ENCODE measurements at places on chromosomes 2 and 18. TPM values are rescaled to one million over a fixed set of nuclear protein-coding genes. Genes with fewer than 3 reads are reported as not detected.

Gene MYO5B
- 1.5 TPM for polyA plus RNA-seq

Gene ATP6V1C2
- 1.1 TPM for polyA plus RNA-seq

Gene REG3G
- polyA plus RNA-seq = not detected

Gene CHRND
- not detected for polyA plus RNA-seq

Gene CPS1
- polyA plus RNA-seq = 0.49 TPM

GRCh38 chr2:159600752-159601151 lies 15.6 kb downstream of the BAZ2B start:
- H3K36me3 ChIP-seq = no peaks in the 10 kb centered on the region
- no peak for DNase-seq
- no peaks in the 10 kb centered on the region for H3K4me1 ChIP-seq
- H3K27ac ChIP-seq = no peak overlapping the region

DNA sequence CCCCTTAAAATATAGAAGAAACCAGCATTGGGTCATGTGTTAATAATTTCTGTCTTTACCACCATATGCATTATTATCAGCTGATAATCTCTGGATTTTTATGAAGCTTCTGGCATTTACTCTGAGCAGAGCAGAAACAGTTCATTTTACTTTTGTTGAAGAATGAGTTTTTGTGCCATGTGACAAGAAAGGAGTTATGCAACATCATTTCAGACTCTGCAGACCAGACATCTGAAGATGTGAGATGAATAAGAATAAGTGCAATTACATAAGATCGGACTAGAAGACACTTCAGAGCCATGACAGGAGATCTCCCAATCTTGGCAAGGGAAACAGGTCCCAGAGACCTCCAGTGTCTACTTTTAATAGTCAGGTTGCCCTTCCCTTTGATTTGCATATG lies 869.4 kb upstream of the VRK2 start:
- no peak overlapping the region for H3K27ac ChIP-seq
- no peaks in the 10 kb centered on the region for H3K4me1 ChIP-seq
- H3K27me3 ChIP-seq = no peaks in the 10 kb centered on the region
- H3K4me3 ChIP-seq = no peak overlapping the region
- DNase-seq = no peak

DNA sequence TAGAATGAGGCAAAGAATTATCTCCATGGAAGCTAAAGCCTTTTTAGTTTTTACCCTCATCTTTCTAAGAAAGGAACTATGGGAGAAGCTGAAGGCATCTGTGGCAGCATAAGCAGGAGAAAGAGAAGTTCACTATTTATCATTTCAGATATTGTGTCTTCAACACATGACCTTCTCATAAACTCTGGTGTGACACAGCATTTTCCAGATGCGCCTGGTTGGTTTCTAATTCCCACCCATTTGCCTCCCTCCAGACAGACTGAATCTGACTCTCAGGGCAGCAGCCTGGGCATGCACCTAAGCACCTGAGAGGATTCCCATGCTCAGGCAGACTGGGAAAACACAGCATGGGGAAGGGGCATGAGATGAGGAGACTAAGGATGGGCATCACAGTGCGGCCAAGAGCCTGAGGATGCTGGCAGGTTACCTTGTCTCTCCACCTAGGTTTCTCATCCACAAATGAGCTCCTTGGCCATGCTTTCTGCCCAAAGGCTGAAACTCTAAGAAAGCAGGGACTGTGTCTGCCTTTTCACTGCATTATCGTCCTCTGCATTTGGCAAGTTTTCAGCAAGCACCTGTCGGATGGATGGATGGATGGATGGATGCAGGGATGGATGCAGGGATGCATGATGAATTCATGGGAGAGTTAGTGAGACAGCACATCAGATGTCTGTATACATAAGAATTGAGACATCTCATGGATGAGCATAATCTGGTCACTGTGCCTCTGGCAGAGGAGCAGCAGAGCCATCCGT lies 28.8 kb upstream of the SULT1C4 start:
- DNase-seq = no peak
- no peaks in the 10 kb centered on the region for H3K36me3 ChIP-seq
- no peaks in the 10 kb centered on the region for H3K27me3 ChIP-seq
- no peak overlapping the region for H3K27ac ChIP-seq
- H3K4me1 ChIP-seq = no peaks in the 10 kb centered on the region
- H3K4me3 ChIP-seq = no peak overlapping the region

- no peaks in the 10 kb centered on the region for H3K4me1 ChIP-seq
- DNase-seq = no peak
- no peaks in the 10 kb centered on the region for H3K36me3 ChIP-seq
- H3K27ac ChIP-seq = no peak overlapping the region
- H3K4me3 ChIP-seq = no peak overlapping the region
These were observed 233.4 kb downstream of the NDUFA10 start for GRCh38 chr2:239791526-239792404.

DNA sequence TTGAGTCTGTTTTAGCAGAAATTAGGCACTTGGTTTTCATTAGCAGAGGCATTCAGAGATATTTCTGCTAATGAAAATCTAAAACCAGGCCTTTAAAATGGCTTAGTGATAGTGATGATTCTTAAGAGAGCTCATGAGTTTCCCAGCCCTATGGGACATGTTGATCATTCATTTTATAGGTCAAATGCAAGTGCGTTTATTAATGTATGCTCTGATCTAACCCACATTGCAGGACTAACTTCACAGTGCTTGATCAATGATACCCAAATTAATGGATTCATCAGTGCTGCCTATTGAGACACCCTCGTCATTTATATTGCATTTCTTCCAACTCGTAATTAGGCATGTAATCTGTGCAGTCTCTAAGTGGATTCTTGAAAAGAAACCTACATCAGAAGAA lies 54.7 kb upstream of the ETAA1 start:
- no peaks in the 10 kb centered on the region for H3K36me3 ChIP-seq
- no peak overlapping the region for H3K27ac ChIP-seq
- no peaks in the 10 kb centered on the region for H3K27me3 ChIP-seq
- no peak overlapping the region for H3K4me3 ChIP-seq
- no peaks in the 10 kb centered on the region for H3K4me1 ChIP-seq
- DNase-seq = no peak

DNA sequence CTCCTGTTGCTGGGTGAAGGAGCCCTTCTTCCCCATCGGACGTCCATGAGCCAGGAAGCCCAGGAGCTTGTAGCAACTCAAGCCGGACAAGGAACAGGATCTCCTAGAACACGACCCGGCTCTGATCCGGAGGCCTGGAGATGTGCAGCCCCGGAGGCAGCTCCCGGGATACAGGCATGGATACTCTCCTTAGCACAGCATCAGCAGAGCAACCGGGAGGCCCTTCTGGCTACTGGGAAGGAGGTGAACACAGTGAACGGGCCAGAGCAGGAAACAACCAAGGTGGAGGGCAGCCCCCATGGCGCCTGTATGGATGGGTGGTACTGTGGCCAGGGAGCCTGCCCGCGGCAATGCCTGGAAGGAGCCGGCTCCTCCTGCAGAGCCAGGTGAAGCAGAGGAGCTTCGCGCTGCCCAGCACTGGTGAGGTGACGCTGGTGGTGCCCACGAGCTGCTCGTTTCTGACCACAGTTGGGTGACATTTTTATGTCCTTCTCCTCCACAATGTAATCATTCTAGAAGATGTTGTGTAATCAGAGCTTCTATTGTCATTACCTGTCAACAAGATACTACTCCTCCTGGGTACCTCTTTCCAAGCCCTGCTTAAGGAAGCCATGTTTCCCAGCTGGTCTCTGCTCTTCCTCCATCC lies 94.3 kb downstream of the TWIST2 start:
- DNase-seq = no peak
- H3K27me3 ChIP-seq = no peaks in the 10 kb centered on the region
- H3K36me3 ChIP-seq = no peaks in the 10 kb centered on the region
- H3K27ac ChIP-seq = no peak overlapping the region
- H3K4me1 ChIP-seq = no peaks in the 10 kb centered on the region
- no peak overlapping the region for H3K4me3 ChIP-seq

DNA sequence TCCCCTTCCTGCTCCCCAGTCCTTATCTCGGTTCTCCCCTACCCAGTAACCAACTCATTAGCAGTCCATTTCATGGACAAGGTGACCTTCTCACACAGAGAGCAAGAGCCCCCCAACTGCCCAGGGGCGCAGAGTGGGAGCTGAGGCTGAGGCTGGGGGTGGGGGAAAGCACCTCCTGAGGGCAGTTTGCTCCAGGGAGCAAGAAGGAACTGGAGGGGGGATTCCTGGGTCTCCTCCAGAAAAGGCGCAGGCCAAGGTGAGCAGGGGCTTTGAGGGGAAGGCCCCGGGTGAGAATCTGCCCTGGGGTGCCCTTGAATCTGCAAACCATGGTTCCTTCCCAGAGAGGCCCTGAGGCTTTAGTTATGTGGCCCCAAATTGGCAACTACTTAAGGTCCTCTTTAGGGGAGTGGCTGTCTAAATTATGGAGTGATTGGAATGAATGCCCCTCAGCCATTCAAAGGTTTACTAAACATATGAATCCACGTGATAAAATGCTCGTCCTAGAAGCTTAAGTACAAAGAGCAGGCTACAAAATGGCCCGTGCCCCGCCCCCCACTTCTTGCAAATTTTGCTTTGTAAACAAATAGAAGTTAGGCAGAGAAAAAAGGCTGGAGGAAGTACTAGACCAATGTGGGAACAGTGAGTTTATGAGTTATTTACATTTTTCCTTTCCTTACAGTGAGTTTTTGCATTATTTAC lies 123.5 kb upstream of the HS6ST1 start:
- H3K4me1 ChIP-seq = no peaks in the 10 kb centered on the region
- no peak for DNase-seq
- no peaks in the 10 kb centered on the region for H3K36me3 ChIP-seq
- H3K4me3 ChIP-seq = no peak overlapping the region
- H3K27ac ChIP-seq = no peak overlapping the region

DNA sequence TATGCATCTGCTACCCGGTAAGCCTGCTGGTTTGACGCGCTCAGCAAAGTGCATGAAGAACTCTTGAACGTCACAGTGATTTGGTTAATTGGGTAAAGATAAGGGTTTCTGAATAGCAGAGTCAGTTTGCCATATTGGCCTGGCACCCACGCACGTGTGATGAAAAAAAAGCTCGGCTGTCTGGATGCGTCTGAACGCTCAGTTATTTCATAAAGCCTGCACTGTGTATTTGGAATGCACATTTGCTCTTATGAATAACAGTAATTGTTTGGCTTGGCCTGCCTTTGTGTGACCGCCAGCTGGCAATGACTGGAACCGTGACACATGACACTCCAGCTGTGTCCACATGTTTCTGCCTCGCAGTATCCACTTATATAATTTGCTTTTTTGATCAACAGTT lies 129.2 kb upstream of the MEIS1 start:
- no peaks in the 10 kb centered on the region for H3K4me1 ChIP-seq
- H3K27ac ChIP-seq = no peak overlapping the region
- no peak overlapping the region for H3K4me3 ChIP-seq
- no peak for DNase-seq
- no peaks in the 10 kb centered on the region for H3K27me3 ChIP-seq
- H3K36me3 ChIP-seq = no peaks in the 10 kb centered on the region

- H3K27me3 ChIP-seq = no peaks in the 10 kb centered on the region
- H3K27ac ChIP-seq = no peak overlapping the region
- DNase-seq = no peak
- no peak overlapping the region for H3K4me3 ChIP-seq
- no peaks in the 10 kb centered on the region for H3K36me3 ChIP-seq
These were observed 261.0 kb upstream of the SIX3 start for GRCh38 chr2:44680424-44680971.

- no peaks in the 10 kb centered on the region for H3K36me3 ChIP-seq
- no peak for DNase-seq
- H3K27ac ChIP-seq = no peak overlapping the region
- no peaks in the 10 kb centered on the region for H3K27me3 ChIP-seq
These were observed 242.6 kb downstream of the PHLPP1 start for GRCh38 chr18:62957885-62958472.

DNA sequence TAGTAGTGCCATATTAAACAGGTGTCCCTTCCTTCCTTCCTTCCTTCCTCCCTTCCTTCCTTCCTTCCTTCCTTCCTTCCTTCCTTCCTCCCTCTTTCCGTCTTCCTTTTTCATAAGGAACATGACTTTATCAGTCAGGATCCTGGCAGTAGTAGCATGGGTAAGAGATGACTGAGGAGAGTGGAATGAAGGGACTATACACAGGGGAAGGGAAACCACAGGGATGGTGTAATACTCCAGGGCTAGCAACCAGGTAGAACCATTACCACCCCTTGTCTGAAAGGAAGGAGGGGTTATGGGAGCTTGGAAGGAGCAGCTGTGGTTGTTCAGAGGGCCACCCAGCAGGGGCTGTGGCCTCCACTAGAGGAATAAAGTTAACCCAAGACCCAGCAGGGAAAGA lies 23.2 kb upstream of the KDM3A start:
- H3K36me3 ChIP-seq = no peaks in the 10 kb centered on the region
- no peaks in the 10 kb centered on the region for H3K4me1 ChIP-seq
- H3K27ac ChIP-seq = no peak overlapping the region
- no peak overlapping the region for H3K4me3 ChIP-seq
- no peaks in the 10 kb centered on the region for H3K27me3 ChIP-seq
- no peak for DNase-seq

GRCh38 chr18:45785134-45785533 lies 40.3 kb upstream of the SIGLEC15 start:
- no peaks in the 10 kb centered on the region for H3K27me3 ChIP-seq
- no peak for DNase-seq
- no peaks in the 10 kb centered on the region for H3K36me3 ChIP-seq
- no peak overlapping the region for H3K4me3 ChIP-seq

- H3K4me1 ChIP-seq = no peaks in the 10 kb centered on the region
- H3K27ac ChIP-seq = no peak overlapping the region
- no peaks in the 10 kb centered on the region for H3K27me3 ChIP-seq
- no peak overlapping the region for H3K4me3 ChIP-seq
These were observed 103.4 kb upstream of the TFCP2L1 start for GRCh38 chr2:121388371-121388770.

GRCh38 chr2:21042708-21042957 lies 1.2 kb downstream of the APOB start:
- H3K27me3 ChIP-seq = no peaks in the 10 kb centered on the region
- H3K4me3 ChIP-seq = no peak overlapping the region
- no peaks in the 10 kb centered on the region for H3K4me1 ChIP-seq
- no peak for DNase-seq
- H3K36me3 ChIP-seq = no peaks in the 10 kb centered on the region

DNA sequence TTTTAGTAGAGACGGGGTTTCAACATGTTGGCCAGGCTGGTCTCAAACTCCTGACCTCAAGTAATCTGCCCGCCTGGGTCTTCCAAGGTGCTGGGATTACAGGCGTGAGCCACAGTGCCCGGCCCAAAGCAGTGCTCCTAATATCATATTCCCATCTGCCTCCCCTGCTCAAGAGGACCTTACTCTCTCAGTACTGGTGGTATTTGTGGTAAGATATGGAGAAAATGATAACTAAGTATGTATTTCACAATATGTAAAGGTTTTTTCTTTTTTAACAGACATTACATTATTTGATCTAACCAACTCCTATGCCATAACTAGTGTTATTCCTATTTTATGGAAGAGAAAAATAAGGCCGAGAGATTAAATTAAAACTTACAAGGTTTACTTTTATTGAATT lies 201.0 kb downstream of the CAMKMT start:
- H3K27ac ChIP-seq = no peak overlapping the region
- no peak overlapping the region for H3K4me3 ChIP-seq
- no peak for DNase-seq
- H3K36me3 ChIP-seq = no peaks in the 10 kb centered on the region

- no peak for DNase-seq
- no peaks in the 10 kb centered on the region for H3K36me3 ChIP-seq
- no peaks in the 10 kb centered on the region for H3K27me3 ChIP-seq
- H3K27ac ChIP-seq = no peak overlapping the region
These were observed 43.1 kb upstream of the GALNT3 start for GRCh38 chr2:165837122-165837521.

Data from GM12878 (cell line).